ENCODE measurements at places on chromosomes 1 and 21.

GRCh38 chr1:31214316-31215064 lies 25.2 kb downstream of the NKAIN1 start:
- no peak for DNase-seq

- DNase-seq, result peak; percentile 48
Observed at GRCh38 chr21:44969931-44970755, 30.3 kb downstream of the SLX9 start.

- no peak for DNase-seq
Observed at GRCh38 chr1:169443923-169444322, 16.6 kb upstream of the CCDC181 start.

DNA sequence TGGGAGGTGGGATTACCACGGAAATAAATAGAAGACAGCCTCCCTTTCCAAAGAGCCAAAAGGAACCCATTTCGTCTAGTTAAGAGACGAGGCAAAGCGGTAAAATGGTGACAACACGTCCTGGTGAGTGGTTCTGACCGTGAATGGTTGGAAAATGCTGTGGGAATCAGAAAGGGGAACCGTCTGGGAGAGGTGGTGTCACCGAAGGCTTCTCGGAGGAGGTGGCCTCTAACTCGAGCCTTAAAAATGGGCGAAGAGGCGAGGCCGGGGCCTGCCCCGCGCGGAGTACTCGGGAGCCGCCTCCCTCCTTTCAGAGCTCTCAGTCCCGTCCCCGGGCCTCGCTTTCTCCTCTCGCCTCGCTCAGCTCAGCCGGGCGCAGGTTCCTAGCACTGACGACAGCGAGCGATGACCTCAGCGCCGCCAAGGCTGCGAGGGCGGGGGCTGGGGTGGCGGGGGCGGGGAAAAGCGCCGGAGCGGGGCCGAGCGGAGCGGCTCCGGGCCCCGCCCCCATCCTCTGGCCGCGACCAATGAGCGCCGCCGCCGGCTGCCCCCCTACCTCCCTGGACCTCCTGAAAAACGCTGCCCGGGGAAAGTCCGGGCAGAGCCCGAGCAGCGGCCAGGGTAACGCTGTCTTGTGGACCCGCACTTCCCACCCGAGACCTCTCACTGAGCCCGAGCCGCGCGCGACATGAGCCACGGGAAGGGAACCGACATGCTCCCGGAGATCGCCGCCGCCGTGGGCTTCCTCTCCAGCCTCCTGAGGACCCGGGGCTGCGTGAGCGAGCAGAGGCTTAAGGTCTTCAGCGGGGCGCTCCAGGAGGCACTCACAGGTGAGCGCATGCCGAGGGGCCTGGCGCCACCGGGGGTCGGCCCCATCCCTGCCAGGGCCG lies at the start of gene BTG2:
TSS of gene BTG2 (plus strand) at position 601 of the 890 bp plus-strand sequence. CDS start at position 689, 88 bp downstream.
- DNase-seq, result peak; percentile 79

GRCh38 chr1:176656257-176656995 lies 193.5 kb downstream of the PAPPA2 start:
- DNase-seq, result no peak

- DNase-seq, result no peak
Observed at GRCh38 chr1:202439308-202439707, 90.8 kb downstream of the PPP1R12B start.

- DNase-seq, result no peak
Observed at GRCh38 chr21:23488245-23488644, 2119.0 kb downstream of the MRPL39 start.

- no peak for DNase-seq
Observed at GRCh38 chr1:48679859-48680258, 96.8 kb downstream of the BEND5 start.

DNA sequence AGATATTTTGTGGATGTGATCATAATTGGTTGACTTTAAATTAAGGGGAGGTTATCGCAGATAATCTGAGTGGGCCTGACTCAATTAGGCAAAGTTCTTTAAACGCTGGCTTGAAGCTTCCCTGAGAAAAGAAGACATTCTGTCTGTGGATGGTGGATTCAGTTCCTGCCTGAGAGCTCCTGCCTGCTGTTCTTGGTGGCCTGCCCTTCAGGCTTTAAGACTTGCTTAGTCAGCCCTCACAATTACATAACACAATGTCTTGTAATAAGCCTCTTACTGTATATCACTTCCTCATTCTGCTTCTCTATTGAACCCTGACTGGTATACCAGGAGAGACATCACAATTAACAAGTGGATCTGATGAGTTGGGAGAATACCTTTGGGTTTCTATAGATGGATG lies 50.2 kb downstream of the KCNJ6 start:
- no peak for DNase-seq

GRCh38 chr1:54229281-54229891 lies 29.4 kb downstream of the MRPL37 start:
- DNase-seq, result no peak

DNA sequence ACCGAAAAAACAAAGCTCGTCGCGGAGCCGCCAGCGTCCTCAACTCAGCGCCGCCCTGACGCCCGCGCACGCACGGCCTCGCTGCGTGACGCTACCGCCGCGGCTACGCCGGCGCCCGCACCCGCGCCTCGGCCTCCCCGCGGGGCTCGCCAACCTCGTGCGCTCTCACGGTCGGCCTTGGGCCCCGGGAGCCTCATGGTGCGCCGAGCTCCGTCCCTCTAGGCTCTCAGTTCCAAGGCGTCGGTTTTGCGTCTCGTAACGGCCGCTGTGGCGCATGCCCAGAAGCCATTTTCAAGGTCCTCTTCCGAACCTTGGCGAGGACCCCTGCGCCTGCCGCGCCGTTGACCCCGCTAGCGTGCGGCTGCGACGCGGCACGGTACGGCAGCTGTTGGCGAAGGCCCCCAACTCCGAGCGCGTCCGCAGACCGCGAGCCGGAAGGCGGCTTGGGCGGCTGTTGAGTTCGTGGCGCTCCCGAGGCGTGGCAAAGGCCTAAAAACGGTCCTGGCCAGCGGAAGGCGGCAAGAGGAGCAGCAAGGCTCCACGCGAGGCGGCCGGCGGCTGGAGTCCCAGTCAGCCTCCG lies at the start of gene HENMT1:
TSS of gene HENMT1 (minus strand) at position 64 of the 580 bp plus-strand sequence. CDS start 1,209 bp downstream, outside the sequence.
- DNase-seq, result no peak

- DNase-seq, result no peak
Observed at GRCh38 chr1:168491527-168492164, 52.2 kb downstream of the XCL2 start.

DNA sequence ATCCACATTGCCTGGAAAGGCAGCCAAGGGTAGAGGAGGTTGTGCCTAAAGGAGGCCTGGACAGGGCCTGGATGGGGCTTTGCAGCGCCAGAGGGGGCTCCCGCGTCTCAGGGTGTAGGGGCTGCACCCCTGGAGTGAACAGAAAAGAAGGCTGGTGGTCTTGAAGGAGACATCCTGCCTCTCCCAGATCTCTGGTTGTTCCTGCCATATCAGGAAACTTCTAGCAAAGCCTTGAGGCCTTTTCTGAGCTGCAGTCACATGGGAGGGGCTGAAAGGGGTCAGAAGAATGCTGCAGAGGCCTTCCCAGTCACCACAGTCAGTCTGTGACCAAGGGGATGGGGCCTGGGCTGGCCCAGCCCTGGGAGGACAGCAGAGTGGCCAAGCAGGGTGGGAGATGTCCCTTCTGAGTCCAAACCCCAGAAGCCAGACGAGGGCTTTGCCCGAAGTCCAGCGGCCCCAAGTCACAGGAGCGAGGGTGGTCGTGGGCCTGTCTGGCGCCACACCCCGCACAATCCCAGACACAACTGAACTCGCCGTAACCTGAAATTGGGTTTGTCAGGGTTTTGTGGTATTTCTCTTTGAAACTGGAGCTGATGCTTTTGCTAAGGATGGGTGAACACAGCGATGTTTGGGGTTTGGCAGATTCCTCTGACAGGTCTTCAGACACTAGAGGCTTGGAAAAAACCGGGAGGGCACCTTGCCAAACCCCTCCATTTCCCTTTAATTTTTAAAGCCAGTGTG lies 29.6 kb downstream of the SIM2 start:
- DNase-seq, result no peak

DNA sequence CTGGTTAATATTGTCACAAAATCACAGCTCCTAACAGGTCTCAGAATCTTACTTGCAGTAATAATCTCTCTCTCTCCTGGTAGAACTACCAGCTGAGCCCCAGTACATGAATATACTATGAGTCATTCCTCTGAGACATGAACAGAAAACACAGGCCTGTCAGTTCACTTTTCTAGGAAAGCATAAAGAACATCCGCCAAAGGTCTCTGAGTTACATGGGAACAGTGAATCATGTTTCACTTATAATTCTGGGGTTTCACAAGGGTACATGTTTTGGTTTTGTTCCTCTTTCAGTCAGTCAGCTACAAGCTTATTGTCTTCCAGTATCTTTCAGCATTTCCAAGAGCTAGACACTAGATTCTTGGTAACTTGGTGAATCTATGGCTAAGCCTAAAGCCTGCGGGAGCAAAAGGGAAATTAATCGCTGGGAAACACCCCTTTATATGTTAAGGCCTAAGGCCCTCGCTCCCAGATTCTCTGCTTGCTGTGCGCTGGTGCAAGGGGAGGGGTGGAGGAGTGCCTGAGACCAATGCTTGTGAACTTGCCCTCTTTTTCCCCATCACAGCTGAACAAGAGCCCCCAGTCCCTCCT lies 31.7 kb downstream of the IFNGR2 start:
- DNase-seq, result no peak

DNA sequence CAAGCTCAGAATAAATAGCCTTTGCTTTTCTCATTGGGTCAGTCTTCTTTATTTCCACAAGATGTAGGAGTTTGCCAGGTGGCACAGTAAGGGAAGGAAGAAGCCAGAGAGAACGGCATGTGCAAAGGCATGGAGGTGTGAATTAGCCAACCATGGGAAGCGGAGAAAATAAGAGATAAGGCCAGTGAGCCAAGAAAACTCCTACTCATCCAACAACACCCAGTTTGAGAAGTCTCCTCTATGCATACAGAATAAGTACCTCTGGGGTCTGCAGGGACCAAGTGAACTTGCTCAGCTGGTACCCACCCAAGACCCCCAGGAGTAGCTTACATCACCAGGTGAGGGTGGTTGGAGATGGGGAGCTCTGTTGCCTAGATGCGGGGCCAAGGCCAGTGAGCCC lies 66.7 kb downstream of the TAS1R2 start:
- no peak for DNase-seq

GRCh38 chr1:57013522-57013921 lies 47.7 kb upstream of the C8B start:
- no peak for DNase-seq

DNA sequence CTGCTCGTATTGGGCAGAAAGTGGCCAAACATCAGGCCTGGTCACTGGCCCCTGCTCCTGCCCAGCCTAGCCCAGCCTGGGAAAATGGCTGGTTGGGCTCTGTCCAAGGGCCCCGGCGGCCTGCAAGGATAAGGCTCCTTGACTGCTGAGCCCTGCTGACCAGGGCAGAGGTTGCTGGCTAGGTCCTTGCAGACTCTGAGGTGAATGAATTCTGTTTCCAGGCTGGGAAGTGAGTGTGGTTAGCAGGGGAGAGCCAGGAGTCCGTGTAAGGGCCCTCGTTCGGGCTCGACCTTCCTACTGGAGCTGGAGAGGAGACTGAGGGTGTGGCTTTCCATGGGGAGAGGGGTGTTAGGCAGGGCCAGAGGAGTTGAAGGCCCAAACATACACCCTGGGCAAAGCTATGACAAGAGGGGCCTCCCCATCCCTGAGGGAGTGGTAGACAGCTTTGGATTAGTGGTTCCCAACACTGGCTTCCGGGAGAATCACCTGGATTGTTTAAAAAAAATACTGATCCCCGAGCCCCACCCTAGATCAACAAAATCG lies 20.6 kb downstream of the CSF1 start:
- no peak for DNase-seq

DNA sequence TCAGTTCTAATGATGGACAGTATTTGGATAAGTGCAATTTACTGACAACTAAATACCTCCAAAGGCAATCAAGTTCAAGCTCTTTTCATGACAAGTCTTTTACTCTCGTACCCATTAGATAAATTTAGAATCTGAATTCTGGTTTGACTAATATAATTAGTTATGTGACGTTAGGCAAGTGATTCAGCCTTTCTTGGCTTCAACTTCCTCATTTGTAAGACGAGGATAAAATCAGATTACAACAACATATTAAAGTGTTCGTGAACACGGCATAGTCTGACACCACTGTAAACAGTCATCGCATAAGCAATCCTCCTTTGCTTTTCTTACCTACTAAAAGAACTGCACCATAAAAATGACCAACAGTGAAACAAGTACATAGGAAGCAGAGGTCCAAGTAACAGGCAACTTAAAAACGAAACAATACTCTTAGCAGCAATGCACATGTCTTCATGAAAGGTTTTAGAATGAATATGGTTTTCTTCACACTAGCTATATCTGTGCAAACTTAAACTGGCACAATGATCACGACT lies 25.7 kb downstream of the COA6 start:
- DNase-seq, result no peak

DNA sequence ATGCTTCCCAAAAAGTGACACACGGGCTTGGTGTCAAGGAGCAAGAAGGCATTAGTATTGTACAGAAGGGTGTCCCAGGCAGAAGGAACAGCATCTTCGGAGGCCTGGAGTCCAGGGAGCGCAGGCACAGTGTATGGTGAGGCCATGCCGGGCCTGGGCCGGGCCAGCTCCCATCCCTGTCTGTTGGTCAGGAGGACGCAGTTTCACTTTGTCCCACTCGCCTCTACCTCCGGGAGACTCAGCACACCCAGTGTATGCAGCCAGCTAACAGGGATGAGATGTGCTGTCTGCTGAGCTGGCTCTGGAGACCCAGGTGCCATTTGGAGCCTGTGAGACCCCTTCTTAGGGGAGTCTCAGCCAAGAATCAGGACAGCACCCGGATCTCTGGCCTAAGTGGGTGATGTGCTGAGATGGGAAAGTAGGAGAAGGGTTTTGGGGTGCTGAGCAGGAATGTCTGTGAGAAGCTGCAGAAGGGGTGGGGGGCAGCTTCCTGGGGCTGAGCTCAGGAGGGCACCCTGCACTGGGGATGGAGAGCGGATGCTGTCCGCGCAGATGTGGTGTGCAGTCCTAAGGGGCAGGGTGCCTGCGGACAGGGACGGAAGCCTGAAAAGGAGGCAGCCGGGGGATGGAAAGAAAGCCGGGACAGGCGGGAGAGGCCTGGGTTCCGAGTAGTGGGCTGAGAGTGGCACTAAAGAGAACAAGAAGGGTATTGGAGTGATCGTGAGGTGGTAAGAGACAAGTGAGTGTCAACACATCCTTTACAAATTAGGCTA lies 25.7 kb downstream of the DMRTB1 start:
- no peak for DNase-seq

- DNase-seq, result no peak
Observed at GRCh38 chr1:153371231-153371630, 4.2 kb downstream of the S100A12 start.

GRCh38 chr21:37294679-37295078 lies 27.5 kb upstream of the VPS26C start:
- no peak for DNase-seq

All from NCI-H1694 treated with DMSO at 0.1 percent for 48 hours (cell line).